AG08395 (cell line): ENCODE measurements at places on chromosomes 16 and 17.

- no peak for DNase-seq
Observed at GRCh38 chr17:82350182-82351030, 8.6 kb upstream of the TEX19 start.

- DNase-seq: no peak
Observed at GRCh38 chr16:14497245-14498082, 132.6 kb downstream of the PARN start.

DNA sequence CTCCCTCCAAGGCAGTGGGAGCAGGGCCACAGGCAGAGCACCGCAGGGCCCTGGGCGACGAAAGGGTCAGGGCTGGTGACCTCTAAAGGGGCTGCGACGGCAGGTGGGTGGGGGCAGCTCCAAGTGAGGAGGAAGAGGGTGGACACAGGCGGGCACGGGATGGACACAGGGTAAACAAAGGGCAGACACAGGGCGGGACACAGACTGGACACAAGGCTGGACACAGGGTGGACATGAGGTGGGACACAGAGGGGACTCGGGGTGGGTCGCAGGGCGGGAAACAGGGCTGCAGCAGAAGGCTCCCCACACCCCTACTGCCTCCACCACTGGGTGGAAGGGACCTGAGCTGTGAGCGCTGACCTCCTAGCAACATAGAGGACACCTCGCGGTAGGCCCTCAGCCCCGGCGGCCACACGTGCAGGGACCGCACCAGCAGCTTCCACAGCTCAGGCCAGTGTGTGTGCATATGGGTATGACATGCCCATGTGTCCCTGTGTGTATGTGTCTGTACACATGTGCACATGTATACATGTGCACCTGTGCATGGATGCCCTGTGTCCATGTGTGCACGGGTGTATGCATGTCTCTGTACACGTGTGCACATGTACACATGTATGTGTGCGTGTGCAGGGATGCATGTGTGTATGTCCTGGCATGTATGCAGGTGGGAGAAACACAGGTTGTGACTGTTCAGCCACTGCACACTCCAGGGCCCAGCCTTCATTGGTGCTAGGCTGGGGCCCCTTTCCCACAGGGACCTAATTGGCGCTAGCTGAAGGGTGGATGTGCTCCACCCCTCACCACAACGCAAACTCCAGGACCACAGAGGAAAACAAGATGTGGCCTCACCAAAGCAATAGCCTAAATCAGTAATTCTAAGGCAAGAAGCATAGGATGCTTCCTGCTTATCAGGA lies 7.6 kb downstream of the LMF1 start:
- no peak for DNase-seq

GRCh38 chr17:39400547-39401411 lies 647 bp downstream of the FBXL20 start:
- DNase-seq: peak; percentile 15

DNA sequence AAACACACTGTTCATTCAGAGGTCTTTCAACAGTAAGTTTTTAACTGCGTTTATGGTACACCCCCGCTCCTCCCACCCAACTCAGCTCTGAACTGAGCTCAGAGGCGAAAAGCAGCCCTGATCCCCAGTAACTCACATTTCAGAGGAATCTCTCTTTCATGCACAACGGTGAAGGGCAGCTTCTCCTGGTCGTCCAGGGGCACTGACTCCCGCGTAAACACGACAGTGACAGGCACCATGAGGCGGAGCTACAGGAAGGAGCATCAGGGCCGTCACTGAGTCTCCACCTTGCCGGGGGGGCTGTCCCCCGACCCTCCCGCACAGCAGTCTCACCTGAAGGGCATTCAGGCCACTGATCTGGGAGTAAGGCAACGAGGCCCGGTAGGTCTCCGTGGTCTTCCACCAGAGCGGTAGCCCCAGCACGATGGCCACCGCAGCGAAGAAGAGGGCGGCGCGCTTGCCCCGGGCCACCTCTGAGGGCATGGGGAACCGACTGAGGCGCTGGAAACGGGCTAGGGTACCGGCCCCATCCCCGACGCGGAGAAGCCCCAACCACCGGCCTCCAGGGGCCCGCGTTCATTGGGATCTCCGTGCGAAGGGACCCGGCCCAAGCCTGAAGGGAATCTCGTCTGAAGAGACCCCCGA lies 486 bp downstream of the PIGS start:
- DNase-seq: peak; percentile 30

DNA sequence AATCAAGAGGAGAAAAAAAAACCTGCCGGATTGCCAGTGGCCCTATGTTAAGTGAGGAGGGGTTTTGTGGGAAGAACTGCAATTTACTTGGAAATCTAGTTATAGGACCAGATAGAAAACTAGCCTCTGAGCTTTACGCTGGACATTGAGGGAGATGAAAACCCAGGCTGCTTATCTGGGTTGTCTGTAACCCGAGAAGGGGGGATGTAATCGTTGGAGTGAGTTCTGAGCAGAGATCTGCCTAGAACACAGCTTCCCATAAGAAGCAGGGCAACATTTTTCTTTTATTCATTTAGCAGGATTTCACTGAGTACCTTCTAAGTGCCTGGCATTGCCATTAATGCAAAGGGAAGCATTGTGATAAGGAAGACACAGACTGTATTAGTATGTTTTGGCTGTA lies 70.6 kb downstream of the KATNIP start:
- DNase-seq: no peak

GRCh38 chr16:83926726-83927397 lies 26.2 kb upstream of the OSGIN1 start:
- peak; percentile 92 for DNase-seq

- no peak for DNase-seq
Observed at GRCh38 chr17:66533572-66533971, 231.2 kb downstream of the PRKCA start.

DNA sequence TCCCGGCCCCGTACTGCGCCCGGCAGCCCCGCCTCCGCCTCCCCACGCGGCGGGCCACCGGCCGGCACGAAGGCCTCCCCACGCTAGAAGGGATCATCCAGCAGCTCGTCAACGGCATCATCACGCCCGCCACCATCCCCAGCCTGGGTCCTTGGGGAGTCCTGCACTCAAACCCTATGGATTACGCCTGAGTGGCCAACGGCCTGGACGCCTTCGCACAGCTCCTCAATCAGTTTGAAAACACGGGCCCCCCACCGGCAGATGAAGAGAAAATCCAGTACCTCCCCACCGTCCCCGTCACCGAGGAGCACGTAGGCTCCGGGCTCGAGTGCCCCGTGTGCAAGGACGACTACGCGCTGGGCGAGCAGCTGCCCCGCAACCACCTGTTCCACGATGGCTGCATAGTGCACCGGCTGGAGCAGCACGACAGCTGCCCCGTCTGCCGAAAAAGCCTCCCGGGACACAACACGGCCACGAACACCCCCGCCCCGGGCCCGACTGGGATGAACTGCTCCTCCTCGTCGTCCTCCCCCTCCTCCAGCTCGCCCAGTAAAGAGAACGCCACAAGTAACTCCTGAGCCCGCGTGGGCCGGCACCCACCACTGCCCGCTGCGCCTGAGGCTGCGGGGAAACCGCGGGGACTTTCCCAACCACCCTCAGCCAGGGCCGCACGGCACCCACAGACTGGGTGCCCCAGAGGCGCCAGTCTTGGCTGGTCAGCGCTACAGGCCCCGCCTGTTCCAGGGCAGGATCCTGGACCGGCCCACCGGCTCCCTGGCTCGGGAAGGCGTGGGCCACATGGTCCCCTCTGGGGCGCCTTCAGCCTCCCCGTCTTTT lies 39.0 kb upstream of the AKAP1 start:
- no peak for DNase-seq

GRCh38 chr17:39972271-39972670 lies 8.3 kb upstream of the PSMD3 start:
- no peak for DNase-seq

DNA sequence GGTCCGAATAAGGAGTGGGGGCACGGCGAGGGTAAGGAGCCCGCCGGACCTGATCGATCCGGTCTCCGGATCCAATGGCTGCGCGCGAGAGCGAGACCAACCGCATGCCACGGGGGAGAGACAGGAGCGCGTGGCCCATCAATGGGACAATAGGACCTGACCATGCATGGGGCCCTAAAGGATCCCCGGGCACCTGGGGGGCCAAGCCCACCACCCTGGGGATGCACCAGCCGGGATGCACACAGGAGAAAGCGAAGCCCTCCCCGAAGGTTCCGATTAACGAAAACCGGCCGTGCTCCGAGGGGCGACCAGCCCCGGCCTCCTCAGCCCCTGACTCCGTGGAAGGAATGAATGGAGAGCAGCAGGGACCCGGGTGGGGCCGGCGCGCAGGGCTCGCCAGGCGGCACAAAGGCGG lies 525 bp downstream of the JPT1 start:
- DNase-seq: peak; percentile 12

DNA sequence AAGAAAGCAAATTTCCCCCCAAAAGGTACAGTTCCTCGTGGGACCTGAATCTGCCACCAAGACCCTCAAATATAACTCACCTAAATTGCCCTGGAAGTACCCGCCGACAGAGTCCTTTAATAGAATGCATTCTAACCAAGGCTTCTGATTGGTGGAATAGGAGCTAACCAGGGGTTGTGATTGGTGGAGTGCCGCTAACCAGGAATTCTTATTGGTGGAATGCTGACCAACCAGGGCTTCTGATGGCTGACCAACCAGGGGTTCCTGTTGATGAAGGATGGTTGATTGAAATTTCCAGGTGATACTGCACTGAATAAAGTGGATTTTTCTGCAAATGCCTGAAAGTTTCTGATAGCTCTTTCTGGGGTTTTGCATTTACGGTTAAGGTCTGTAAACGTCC lies 6.5 kb downstream of the TFAP4 start:
- peak; percentile 19 for DNase-seq

- no peak for DNase-seq
Observed at GRCh38 chr17:76122431-76123190, 18.4 kb downstream of the FOXJ1 start.

DNA sequence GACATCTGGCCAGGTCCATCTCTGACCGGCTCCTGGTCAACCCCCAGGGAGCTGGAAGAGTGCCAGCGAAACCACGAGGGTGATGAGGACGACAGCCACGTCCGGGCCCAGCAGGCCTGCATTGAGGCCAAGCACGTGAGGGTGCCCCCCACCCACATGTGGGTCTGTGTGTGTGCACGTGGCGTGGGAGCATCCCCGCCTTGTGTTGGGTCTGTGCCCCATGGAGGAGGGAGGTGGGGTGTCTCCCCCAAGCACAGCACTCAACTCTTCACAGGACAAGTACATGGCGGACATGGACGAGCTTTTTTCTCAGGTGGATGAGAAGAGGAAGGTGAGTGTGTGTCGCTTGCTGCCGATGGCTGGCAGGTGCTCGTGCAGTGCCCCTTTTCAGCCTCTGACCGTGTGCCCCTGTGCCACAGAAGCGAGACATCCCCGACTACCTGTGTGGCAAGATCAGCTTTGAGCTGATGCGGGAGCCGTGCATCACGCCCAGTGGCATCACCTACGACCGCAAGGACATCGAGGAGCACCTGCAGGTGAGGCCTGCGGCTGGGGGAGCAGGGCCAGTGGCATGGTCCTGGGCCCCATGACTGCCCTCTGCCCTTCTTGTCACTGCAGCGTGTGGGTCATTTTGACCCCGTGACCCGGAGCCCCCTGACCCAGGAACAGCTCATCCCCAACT lies 1.7 kb downstream of the STUB1 start:
- no peak for DNase-seq

- no peak for DNase-seq
Observed at GRCh38 chr16:12461201-12461600, 342.5 kb downstream of the CPPED1 start.

DNA sequence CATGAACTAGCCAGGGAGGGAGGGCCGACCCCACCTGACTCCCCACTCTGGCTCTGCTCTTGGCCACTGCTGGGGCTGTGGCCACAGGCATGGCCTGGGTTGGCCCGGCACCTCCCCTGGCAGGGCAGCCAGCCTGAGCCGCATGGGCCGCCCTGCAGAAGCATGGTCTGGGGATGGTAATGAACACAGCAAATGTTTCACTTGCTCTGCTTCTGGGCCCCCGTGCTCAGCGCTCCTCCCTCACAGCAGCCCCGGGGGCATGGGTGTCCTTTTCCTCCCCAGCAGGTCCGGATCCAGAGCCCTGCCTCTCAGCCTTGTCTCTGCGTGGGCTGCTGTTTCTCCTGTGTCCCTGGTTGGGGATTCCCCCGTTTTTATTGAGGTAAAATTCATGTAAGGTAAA lies 30.9 kb upstream of the KCNJ12 start:
- DNase-seq: no peak

DNA sequence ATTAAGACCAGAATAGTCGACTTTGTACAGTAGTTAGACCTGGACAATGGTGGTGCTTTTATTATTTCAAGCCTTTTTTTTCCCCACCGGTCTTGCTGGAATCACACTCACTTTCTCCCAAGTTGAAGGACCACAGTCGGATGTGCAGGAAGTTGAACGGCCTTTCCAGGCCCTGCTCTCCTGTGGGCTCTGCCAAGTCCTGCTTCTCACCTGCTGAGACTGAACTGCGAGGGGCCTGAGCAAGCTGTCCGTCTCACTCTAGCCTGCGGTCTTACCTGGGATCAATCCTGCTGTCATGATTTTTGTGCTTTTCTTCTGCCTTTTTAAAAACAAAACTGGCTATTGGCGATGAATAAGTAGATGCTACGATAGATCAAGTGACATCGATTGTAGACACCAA lies 1.3 kb downstream of the TLCD3A start:
- DNase-seq: no peak

- peak; percentile 24 for DNase-seq
Observed at GRCh38 chr17:74513987-74514631, 17.2 kb downstream of the CD300LB start.

- DNase-seq: no peak
Observed at GRCh38 chr17:72025113-72025512, 95.7 kb upstream of the SOX9 start.

GRCh38 chr17:81435652-81436293 lies 40.5 kb downstream of the BAHCC1 start:
- no peak for DNase-seq

- peak; percentile 88 for DNase-seq
Observed at GRCh38 chr17:72976971-72977770, 115.3 kb downstream of the SLC39A11 start.

GRCh38 chr16:57732714-57733113 lies 2.9 kb upstream of the KATNB1 start:
- no peak for DNase-seq

GRCh38 chr16:74931445-74931844 lies 53.5 kb downstream of the WDR59 start:
- no peak for DNase-seq

GRCh38 chr17:40219594-40220338 lies 662 bp downstream of the WIPF2 start:
- no peak for DNase-seq

- no peak for DNase-seq
Observed at GRCh38 chr17:76146053-76146851, 5.2 kb upstream of the FOXJ1 start.
